ENCODE measurements at places on chromosomes 1 and 21.
A peak's percentile ranks its signal among the peaks of the same experiment; 100 is the strongest.

DNA sequence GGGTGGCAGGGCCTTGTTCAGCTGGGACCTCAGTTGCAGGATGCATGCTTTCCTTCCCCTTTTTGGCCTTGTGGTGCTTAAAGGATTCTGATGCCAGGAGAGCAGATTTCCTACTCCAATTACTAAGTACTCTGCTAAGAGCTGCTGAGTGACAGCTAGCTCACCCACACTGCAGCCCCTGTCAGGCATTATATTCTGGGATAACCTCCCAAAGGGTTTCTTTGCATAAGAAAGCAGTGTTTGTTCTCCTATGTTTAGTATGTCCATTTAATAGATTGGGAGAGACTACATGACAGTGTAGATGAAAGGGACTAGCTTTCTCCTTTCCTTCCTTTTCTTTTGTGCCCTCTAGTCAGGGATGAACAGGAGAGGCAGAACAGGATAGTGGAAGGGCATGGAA lies 100.7 kb downstream of the FAM78B start:
- DNase-seq = no peak

GRCh38 chr1:184958554-184959353 lies 15.6 kb downstream of the NIBAN1 start:
- DNase-seq = no peak

GRCh38 chr1:25875154-25875855 lies at the start of gene PAQR7:
TSS of gene PAQR7 (minus strand) at chr1:25875708. CDS start at chr1:25863839, 11,869 bp downstream.
- peak; percentile 42 for DNase-seq

- no peak for DNase-seq
Observed at GRCh38 chr1:21362096-21362495, 71.8 kb upstream of the ECE1 start.

DNA sequence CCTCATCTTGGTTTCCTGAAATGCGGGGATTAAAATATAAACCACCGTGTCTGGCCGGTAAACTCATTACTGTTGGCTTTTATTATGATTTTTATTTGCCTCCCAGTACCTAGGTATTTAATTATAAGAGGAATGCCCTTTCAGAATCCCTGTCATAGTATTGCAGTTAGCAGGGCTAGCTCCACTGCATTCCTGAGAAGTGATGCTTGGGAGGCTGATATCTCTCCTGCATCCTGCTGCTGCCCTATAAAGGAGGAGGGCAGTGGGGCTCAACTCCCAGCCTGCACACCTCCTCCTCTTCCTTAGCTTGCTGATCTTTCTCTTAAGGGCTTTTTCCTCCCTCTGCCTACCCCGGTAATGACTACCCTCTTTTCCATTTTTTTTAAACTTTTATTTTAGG lies 19.9 kb upstream of the DISC1 start:
- DNase-seq = no peak

DNA sequence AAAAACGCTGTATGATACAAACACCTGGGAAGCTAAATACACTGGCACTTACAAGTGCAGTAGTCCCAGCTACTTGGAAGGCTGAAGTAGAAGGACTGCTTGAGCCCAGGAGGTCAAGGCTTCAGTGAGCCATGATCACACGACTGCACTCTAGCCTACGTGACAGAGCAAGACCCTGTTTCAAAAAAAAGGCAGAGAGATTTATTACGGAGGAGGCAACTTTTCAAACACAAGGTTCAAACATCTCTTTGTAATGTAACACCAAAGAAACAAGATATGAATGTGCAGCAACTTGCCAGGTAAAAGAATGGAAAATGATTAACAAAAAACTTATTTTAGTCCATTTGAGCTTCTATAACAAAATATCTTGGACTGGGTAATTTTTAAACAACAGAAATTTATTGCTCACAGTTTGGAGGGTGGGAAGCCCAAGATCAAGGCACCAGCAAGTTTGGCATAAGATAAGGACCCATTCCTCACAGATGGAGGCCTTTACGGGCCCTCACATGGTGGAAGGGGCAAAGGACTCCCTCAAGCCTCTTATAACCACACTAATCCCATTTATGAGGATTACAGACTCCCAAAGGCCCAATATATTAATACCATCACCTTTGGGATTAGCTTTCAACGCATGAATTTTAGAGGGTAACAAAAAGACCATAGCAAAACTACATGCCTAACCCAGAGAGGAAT lies 73.3 kb downstream of the EVI5 start:
- no peak for DNase-seq

DNA sequence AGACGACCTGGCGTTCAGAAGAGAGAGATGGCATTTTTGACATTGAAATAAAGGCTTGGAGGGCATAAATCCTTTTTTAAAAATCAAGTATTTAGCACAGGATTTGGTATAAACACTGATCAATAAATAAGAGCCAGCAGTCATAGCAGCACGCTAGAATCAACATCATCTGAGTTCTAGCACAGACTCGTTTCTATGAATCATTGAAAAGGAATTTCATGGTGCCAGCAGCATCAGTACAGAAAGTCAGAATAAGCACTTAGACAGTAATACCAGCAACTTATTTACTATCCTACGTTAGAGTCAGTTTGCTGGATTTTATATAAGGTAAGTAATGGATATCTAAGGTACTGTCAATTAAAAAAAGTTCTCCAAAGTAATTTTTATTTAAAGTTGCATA lies 119.3 kb downstream of the HLCS start:
- DNase-seq = no peak

- no peak for DNase-seq
Observed at GRCh38 chr1:85019994-85020393, 23.1 kb upstream of the MCOLN2 start.

- no peak for DNase-seq
Observed at GRCh38 chr1:169148472-169149252, 42.2 kb downstream of the ATP1B1 start.

DNA sequence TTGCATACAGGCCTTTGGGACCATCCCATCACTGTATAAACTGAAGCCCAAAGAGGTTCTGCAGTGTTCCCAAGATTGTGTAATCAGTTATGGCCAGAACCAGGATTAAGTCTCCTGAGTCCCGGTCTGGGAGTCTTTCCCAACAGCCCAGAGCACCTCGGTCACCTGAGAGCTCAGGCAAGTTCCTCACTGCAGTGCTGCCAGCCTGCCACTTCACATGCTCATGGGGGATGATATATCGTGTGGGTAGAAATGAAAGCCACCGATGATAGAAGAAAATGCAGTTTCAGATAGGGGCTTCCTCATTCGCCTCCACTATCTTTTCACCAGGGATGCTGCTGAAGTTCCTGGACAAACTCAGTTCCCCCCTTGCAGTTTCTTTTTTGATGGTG lies 30.4 kb downstream of the FHAD1 start:
- DNase-seq = no peak

- no peak for DNase-seq
Observed at GRCh38 chr1:1510912-1511532, 940 bp upstream of the ATAD3A start.

- DNase-seq = no peak
Observed at GRCh38 chr1:39642796-39643195, 3.4 kb upstream of the HEYL start.

DNA sequence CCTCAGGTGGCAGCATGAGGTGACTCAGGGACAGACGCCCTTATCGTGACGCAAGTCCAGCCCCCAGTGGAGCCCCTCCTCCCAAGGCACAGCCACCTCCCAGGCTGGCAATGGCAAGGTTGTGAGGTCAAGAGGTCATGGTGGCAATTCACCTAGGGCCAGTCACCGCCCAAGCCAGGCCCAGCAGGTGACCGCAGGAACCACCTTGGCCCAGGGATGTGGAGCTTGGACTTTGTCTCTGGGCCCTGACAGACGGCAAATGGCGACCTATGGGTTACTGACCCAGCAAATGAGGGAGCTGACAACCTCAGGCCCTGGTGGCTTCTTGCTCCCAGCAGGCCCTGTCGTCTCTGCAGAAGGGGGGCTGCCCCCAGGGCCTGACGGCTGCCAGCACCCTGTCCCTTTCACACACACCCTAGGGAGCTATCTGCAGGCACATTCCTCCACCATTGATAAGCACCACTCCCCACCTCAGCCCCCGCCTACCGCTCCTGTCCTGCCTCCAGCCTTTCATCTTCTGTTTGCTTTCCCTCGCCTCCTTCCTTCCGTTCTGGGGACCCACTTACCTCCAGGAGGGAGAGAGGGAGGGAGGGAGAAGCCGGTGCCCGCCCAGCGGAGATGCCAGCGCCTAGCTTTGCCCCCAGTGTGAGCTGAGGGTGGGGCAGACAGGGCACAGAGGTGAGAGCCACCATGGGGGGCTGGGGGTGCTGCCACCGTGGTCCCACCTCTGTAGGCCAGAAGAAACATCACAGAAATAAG lies 12.1 kb downstream of the EPHA2 start:
- no peak for DNase-seq

- no peak for DNase-seq
Observed at GRCh38 chr1:153883223-153883622, 39.5 kb downstream of the GATAD2B start.

- no peak for DNase-seq
Observed at GRCh38 chr1:162541619-162542141, 19.8 kb upstream of the UAP1 start.

DNA sequence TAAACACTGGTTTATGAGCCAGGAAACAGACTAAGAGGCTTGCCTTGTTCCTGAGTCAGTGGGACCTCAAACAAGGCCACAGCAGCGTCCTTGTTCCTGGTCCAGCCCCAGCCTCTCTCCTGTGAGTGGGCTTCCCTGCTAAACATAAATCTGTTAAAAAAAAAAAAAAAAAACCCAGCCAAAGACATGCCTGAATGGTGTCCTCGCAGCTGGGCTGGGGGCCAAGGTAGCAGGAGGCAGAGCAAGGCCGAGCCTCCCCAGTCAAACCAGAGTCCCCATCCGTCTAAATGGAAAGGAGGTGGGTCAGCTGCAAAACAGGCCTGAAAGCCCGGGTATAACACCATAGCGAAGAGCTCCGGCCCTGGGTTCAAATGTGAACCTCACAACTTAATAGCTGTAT lies 18.1 kb upstream of the IFFO2 start:
- no peak for DNase-seq

DNA sequence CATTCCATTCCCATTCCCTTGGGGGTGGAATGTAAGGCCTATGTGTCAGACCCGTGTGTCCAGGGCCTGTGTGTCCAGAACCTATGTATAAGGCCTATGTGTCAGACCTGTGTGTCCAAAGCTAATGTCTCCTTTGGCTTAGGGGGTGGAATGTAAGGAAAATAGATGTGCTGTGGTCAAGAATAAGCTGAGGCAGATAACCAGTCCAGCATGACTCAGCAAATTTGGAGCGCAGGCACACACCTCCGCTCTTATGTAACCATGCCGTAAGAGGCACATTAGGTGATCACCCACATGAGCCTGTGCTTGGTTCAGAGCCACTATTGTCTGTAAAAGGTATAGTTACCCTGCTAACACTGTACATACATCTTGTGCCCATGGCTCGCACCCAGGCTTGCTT lies 150.8 kb upstream of the SGIP1 start:
- DNase-seq = no peak

DNA sequence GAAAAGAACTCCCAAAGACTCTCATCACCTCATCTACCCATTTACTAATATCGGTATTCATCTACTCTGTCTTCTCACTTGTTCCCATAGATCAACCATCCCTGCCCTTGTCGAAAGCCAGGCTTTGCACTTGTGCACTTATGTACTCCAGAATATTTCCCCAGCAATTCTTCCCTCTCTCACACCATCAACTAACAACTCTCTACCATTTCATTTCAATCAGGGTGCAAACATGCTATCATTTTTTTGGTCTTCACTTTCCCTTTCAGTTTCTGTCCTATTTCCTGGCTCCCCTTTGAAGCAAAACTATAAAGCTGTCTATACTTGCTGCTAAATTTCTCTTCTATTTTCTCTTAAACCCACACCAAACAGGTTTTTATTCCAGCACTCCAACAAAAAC lies 6.7 kb downstream of the C1orf105 start:
- no peak for DNase-seq

GRCh38 chr21:38956007-38956406 lies 150.3 kb downstream of the ETS2 start:
- no peak for DNase-seq

DNA sequence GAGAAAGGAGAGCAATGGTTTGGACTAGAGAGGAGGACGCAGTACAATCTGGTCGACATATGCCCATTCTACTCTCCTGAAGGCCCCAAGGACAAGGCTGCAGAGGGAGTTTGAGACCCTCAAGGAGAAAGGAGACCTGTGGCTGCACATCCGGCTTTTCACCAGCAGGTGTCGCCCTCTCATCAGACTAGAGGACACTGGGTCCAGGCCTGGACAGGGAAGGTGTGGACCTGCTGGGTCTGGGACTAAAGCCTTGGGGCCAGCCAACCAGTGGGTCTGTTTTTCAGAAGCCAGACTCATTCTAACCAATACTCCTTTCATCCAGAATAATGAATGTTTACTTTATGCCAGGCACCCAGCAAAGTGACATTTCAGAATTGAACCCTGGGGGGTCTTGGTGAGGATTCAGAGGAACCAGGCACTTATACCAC lies 5.0 kb downstream of the SRARP start:
- DNase-seq = peak; percentile 56

GRCh38 chr21:15695241-15695640 lies 34.5 kb upstream of the USP25 start:
- DNase-seq = no peak

DNA sequence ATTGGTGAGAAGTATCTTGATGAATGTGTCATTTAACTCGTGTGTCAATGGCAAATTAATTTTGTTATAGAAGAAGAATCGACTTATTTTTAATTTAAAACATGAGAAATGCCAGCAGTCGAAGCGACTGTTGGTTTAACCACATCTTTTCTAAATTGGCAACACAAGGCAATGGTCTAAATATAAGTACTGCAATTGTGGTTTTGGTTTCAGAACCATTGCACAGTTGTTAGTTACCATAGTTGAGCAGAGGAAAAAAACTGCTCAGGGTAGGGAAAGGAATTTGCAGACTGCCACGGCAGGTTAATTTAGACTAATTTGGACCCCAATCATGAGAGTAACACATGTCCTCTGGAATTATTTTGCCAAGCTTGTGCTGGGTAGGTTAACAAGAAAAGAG lies 185.6 kb upstream of the RUNX1 start:
- no peak for DNase-seq

- DNase-seq = no peak
Observed at GRCh38 chr1:178684542-178685000, 40.5 kb upstream of the RALGPS2 start.

DNA sequence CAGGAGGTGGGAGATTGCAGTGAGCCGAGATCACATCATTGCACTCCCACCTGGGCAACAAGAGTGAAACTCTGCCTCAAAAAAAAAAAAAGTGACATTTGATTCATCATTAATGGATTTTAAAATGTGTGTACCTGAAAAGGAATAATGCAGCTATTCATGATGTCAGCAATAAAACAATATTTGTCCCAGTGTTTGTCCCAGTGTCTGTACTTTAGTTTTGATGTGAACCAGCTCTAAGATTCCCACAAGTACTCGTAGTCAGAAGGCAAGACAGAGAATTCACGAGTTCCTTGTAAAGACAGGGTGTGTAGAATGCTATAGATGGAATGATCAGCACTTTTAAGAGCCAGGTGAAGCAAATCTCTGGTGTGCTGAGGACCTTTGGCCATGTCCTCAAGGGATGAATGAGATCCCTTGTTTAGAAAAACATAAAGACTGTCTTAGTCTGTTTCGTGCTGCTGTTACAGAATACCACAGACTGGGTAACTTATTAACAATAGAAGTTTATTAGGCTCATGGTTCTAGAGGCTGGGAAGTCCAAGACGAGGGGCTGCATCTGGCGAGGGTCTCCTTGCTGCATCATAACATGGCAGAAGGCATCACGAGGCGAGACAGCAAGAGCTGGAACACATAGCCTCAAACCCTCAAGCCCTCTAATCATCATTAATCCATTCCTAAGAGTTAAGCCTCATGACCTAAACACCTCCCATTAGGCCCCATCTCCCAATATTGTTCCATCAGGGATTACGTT lies 12.0 kb upstream of the TMPRSS2 start:
- DNase-seq = no peak

GRCh38 chr1:17347769-17348592 lies 24.0 kb upstream of the PADI6 start:
- no peak for DNase-seq

All from activated CD4-positive, alpha-beta T cell treated with anti-CD3 and anti-CD28 coated beads for 1 hour (primary cell).